Nephron progenitor cell (in vitro differentiated cells): ENCODE measurements at places on chromosomes 3 and 15.
A peak's percentile ranks its signal among the peaks of the same experiment; 100 is the strongest.

GRCh38 chr15:56919031-56919608, 676 bp downstream of the TCF12 start:
- H3K27ac ChIP-seq: no peak overlapping the region
- H3K4me3 ChIP-seq: peak overlapping the region; percentile 96
- peak; percentile 47 for DNase-seq
- peaks cover 50% of the 10 kb centered on the region for H3K4me1 ChIP-seq
- H3K36me3 ChIP-seq: peaks cover 48% of the 10 kb centered on the region

DNA sequence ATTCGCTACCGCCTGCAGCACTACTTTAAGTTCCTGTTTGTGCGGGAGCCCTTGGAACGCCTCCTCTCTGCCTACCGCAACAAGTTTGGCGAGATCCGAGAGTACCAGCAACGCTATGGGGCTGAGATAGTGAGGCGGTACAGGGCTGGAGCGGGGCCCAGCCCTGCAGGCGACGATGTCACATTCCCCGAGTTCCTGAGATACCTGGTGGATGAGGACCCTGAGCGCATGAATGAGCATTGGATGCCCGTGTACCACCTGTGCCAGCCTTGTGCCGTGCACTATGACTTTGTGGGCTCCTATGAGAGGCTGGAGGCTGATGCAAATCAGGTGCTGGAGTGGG, 995 bp downstream of the CHST14 start:
- no peak overlapping the region for H3K27ac ChIP-seq
- no peak for DNase-seq
- H3K4me3 ChIP-seq: peak overlapping the region; percentile 87
- H3K27me3 ChIP-seq: no peaks in the 10 kb centered on the region
- H3K36me3 ChIP-seq: no peaks in the 10 kb centered on the region

DNA sequence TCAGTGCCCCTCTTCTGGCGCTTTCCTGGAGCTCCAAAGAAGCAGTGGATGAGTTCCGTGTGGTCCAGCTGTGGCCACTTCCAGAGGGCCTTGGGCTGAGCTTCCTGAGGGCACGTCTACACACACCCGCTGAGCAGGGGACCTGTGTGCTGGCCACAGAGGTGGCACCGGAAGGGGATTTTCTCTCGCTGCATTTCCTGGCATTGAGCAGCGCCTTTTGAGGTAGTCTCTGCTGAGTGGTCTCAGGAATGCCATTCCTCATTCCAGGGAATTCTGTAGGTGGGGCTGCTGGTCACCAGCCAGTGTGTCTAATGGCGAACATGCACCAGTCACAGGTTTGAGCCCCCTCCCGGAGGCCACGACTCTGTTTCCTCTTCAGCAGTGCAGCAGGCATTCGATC, 48.1 kb downstream of the AMOTL2 start:
- H3K27me3 ChIP-seq: peaks cover 13% of the 10 kb centered on the region
- H3K4me3 ChIP-seq: no peak overlapping the region
- peaks cover 42% of the 10 kb centered on the region for H3K4me1 ChIP-seq

DNA sequence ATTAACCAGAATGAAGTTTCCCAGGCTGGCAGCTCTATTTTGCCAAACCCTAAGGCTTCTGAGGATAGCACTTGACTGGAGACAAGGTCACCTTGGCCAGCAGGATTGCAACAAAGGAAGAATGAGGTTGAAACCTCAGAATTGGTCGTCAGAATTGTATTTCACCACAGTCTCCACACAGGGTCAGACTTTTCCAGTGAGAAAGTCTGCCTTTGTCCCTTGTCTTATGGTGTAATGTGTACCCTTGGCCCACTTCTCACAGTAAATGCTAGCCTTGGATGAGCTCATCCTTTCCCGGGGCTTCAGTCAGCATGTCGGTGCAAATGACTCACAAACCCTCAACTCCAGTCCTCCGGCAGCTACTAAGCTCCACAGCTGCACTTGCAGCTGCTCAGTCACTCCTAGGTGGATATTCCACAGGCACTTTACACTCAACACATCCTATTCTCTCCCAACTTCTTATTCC, 19.7 kb downstream of the SSR3 start:
- no peaks in the 10 kb centered on the region for H3K27me3 ChIP-seq
- H3K4me3 ChIP-seq: no peak overlapping the region
- DNase-seq: no peak
- H3K4me1 ChIP-seq: peaks cover 16% of the 10 kb centered on the region
- peak overlapping the region; percentile 11 for H3K27ac ChIP-seq

DNA sequence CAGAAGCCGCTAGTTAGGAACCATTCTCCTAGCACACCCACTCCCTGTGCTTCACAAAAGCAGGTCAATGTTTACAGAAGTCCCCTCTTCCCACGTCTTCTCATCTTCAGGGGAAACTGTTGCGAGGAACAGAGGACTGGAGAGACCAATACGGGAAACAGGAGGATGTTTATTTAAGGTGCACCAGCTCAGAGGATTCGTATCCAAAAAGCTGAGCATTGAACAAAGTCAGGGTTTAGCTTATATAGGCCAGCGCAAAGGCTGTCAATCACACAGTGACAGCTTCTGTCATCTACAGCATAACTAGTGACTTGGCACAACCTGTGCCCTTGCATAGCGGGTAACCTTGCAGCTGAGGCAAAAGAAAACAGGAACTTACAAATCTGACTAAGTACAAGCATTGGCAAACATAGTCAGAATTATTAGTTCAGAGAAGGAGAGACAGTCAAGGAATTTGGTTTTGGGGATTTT, 61.3 kb downstream of the ZDHHC19 start:
- H3K27ac ChIP-seq: no peak overlapping the region
- H3K4me3 ChIP-seq: no peak overlapping the region
- no peaks in the 10 kb centered on the region for H3K36me3 ChIP-seq
- no peaks in the 10 kb centered on the region for H3K27me3 ChIP-seq

- no peaks in the 10 kb centered on the region for H3K27me3 ChIP-seq
- H3K4me3 ChIP-seq: no peak overlapping the region
- H3K36me3 ChIP-seq: no peaks in the 10 kb centered on the region
- peaks cover 12% of the 10 kb centered on the region for H3K4me1 ChIP-seq
Observed at GRCh38 chr3:158167737-158168557, 58.1 kb downstream of the RSRC1 start.

DNA sequence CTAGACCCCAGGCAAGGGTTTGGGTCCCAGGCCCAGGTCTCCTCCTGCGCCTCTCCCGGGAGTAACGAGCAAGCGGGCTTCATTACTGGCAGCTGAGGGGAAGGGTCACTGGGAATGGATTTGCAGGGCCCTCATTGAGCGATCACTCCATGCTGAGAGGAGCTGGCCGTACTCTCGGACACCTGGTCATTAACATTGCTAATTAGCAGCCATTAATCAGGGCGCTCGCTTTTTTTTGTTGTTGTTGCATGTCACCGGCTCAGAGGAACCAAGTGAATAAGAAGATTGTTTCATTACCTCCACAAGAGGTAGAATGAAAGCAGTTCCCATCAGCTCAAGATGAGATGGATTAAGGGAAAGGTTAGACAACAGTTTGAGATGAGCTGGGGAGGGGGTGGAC, 293.0 kb upstream of the ATP11B start:
- DNase-seq: peak; percentile 35
- H3K4me3 ChIP-seq: peak overlapping the region; percentile 60
- no peaks in the 10 kb centered on the region for H3K36me3 ChIP-seq
- peaks cover 43% of the 10 kb centered on the region for H3K4me1 ChIP-seq
- peak overlapping the region; percentile 44 for H3K27ac ChIP-seq
- peaks cover under 1% of the 10 kb centered on the region for H3K27me3 ChIP-seq

DNA sequence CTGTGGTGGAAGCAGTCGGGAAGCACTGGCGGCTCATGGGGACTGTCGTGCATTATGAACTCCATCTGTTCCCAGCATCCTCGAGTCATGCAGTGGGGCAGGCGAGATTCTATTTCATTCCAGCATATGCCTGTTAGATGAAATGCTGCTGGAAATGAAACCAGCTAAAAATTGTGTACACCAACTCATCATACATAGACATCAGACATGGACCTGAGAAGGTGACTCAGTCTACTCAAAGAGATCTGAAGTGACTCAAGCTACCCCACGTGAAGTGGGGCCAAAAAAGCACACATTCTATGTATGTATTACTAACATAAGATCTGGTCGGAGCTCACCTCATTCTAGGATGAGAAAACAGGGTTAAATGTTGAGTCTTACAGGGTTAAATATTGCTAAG, 47.5 kb upstream of the FAM98B start:
- H3K36me3 ChIP-seq: no peaks in the 10 kb centered on the region
- H3K27me3 ChIP-seq: peaks cover 10% of the 10 kb centered on the region
- no peak for DNase-seq
- no peak overlapping the region for H3K4me3 ChIP-seq
